ENCODE measurements at places on chromosomes 6 and 20. TPM values are rescaled to one million over a fixed set of nuclear protein-coding genes. Genes with fewer than 3 reads are reported as not detected.

Gene OR12D3
- total RNA-seq = not detected

Gene SULF2
- 41.2 TPM for total RNA-seq

Gene GTSF1L
- not detected for total RNA-seq

Gene SLCO4A1
- total RNA-seq = 5.9 TPM

Gene GJA1
- total RNA-seq = 527 TPM

Gene SSTR4
- total RNA-seq = not detected

Gene LY6G6F
- total RNA-seq = not detected

Gene CASS4
- under 0.01 TPM for total RNA-seq

Gene NFKBIE
- 27.0 TPM for total RNA-seq

Gene COL12A1
- 16.1 TPM for total RNA-seq

All from thoracic aorta endothelial cell (primary cell).